ENCODE measurements at places on chromosomes 3 and 15. TPM values are rescaled to one million over a fixed set of nuclear protein-coding genes. Genes with fewer than 3 reads are reported as not detected.

Gene NPAP1
- total RNA-seq: not detected

Gene LYZL4
- not detected for total RNA-seq

Gene GOLGA8G
- total RNA-seq: not detected

Gene LCMT2
- 7.5 TPM for total RNA-seq

Gene LYSMD4
- 9.7 TPM for total RNA-seq

- no peak for DNase-seq
These were observed 181.8 kb downstream of the FOXP1 start for GRCh38 chr3:71401695-71402231.

DNA sequence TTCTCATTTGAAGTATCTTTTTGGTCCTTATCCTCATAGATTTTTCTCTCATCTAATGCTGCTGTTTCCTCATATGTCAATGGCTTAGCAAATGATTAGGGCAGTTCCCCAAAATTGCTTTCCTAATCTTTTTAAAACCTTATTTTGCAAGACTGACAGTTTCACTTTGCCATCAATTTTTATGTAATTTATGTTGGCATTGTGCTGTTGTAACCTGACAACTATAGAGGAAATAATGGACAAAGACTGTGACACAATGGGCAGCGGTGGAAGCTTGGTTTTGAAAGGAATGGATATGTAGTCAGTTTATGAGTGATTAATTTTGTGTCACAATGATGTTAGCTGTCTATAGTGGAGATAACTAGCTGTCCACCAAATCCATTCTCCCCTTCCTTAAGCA is 10.6 kb upstream of the SH3BP5 start:
- no peak for DNase-seq

GRCh38 chr3:13492976-13493866 is 13.1 kb downstream of the HDAC11 start:
- no peak for DNase-seq

DNA sequence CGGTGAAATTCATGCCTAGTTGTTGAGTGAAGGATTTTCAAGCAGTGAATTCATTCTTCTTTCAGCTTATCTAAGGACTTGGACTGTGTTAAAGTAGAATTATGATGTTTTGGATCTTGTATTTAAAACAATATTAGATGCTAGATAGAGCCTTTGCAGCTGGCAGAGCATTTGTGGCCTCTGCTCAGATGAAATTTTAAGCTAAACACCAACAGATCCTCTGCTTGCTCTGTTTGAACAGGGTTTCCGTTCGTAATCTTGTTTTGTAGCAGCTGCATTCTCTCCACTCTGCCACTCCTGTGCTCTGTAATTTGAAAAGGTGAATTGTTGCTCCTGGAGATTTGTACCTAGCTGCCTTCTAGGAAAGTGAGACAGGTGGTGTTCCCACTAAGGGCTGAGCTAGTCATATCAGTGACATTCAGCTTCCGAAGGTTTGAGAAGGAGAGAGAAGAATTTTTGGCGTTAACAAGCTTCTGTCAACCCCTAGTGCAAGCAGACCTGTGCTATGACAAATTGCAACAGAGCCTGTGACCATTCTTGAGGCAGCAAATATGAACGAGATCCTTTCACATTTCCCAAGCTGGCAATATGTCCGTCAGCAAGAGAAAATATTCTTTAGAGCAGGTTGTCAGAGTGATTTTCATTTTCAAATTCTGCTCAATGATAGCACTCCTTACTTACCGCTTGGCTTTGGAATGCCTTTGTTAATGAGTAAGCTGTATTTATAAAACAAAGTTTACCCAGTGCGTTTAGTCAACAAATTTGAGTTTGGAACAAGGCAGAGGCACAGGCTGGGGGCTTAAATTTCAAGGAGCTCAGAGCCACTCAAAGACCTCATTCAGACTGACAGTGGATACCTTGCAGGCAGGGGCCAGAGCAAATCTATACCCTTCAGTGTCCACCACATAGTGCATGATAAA is 5.3 kb downstream of the CHST2 start:
- peak; percentile 24 for DNase-seq

DNA sequence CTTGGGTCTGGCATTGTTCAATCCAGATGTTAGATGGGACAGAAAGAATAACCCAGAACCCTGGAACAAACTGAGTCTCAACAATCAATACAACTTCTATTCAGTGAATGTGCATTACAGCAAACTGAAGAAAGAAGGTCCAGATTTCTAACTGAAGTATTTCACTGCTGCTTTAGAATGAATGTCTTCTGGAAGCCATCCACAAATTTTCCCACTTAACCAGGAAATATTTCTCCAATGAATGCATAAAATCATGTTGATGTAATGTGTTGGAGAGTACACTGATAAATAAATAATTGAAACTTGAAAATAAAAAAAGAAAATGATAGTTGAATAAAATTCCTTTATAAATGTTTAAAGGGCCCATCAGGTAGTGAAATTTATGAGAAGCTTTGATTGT is 658.6 kb downstream of the ZBBX start:
- DNase-seq: peak; percentile 53

DNA sequence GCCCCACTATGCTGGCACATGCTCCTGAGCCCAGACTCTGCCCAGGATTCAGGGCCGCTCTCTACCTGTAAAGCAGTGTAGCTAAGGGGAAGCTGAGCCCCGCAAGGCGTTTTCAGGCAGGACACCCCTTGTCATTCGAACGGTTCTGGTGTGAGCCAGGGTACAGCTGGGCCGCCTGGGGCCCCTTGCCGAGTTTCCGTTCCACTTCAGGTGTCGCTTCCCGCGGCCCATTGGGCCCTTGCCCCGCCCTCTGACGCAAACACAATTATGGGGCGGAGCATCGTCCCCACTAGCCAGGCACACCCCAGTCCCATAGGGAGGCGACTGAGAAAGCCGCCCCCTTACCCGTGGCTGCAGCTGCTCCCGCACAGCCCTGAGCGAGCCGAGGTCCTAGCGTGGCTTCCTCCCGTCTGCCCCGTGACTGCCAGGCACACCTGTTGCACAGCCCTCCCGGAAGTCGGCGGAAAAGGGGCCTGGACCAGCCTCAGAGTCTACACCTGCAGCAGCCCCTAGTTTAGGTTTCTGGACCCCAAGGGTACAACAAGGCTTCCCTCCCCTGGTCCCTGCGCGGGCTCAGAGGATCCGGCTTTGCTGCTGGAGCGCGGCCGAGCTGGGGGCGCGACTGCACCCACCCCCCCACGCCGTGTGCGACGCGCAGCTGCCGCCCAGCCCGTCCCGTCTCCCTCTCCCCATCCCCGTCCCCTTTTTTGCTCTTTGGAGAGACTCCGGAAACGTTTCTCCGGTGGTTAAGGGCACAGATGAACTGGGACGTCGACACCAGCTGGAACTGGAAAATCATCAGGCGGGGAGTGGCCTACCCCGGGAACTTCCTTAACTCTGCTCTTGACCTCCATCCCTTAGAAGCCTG is at the start of gene PLSCR2:
Gene PLSCR2, minus strand, starts transcription at position 412 of the 868 bp plus-strand sequence. CDS start 9,657 bp downstream, outside the sequence.
- peak; percentile 73 for DNase-seq

GRCh38 chr3:25171897-25172296 is 256.2 kb upstream of the RARB start:
- no peak for DNase-seq

GRCh38 chr3:71974786-71975185 is 189.8 kb upstream of the PROK2 start:
- no peak for DNase-seq

- DNase-seq: no peak
These were observed 74.7 kb downstream of the FBN1 start for GRCh38 chr15:48570822-48571221.

DNA sequence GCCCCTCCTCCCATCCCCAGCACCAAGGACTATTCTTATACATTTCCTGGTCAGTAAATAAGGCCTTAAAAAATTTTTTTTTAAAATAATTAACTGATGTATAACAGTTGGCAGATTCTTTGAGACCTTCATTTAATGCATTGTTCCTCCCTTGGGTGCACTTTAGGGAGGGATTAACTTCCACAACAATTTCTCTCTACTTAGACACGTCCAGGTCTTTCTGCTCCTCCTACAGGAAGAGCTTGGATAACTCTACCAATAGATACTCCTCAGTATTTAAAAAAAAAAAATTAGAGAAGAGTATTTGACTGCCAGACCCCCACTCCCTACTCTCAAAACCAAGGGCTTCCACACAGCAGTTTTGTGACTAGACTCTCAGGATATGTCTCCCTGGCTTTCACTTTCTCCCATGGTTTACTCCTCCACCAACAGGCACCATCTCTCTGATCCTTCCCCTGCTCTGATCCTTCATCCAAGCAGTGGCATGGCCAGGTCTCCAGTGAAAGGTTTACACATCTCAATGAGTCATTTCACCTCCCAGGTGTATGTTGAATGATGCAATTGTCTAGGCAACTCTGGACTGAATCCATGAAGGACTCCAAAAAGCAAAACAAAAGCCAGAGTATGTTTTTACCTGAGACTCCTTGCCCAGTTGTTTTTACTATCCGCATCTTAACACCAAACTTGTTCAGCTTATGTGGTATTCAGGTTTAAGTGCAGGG is 7.4 kb downstream of the ZIC4 start:
- DNase-seq: no peak

All from muscle of leg (tissue), 16 donors.